ENCODE measurements at places on chromosomes 2 and 18.

- DNase-seq, result no peak
Measured at GRCh38 chr2:88857951-88858411, 166.5 kb downstream of the RPIA start.

- no peak for DNase-seq
Measured at GRCh38 chr2:74290466-74291217, 52.6 kb downstream of the SLC4A5 start.

GRCh38 chr2:220296174-220296573 is 668.7 kb downstream of the SLC4A3 start:
- DNase-seq, result no peak

DNA sequence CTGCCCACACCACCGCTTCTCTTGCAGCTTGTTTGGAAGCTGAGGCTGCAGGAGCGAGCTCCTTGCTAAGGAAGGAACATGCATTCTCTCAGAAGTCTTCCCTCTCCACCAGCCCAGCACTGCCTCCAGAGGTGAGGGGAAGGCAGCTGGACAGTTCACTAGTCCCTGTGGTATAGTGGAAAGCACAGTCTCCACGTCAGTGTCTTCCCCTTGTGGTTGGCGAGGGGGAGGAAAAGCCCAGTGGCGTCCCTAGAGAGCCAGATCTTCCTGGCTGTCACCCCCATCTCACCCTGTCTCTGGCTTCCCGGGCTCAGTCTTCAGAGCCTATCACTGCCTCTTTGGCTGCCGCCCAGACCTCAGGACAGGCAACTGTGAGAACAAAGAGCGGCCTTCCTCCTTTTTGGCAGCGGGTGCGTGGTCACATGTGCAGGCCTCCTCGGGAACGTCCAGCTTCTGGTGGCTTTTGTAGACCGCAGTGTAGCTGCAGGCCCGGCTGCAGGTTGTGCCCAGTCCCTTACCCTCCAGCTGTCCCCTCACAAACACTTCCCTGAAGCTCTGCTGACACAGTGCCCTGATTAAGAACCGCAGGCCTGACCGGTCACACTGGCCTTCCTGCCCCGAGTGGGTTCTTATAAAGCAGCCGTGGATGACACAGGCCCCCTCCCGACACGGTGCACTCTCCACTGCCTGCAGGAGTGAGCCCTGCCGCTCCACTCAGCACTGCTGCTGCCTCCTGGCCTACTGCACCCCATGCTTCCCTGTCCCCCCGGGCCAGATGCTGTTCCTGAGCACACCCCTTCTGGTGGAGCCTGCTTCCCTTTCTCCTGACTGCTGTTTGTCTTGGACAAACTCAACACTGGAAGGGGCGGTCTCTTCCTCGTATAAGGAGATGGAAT is 90.9 kb downstream of the RNF144A start:
- no peak for DNase-seq

- DNase-seq, result no peak
Measured at GRCh38 chr2:179701524-179702110, 159.8 kb downstream of the ZNF385B start.

GRCh38 chr2:229057976-229058553 is 213.0 kb downstream of the PID1 start:
- DNase-seq, result no peak

DNA sequence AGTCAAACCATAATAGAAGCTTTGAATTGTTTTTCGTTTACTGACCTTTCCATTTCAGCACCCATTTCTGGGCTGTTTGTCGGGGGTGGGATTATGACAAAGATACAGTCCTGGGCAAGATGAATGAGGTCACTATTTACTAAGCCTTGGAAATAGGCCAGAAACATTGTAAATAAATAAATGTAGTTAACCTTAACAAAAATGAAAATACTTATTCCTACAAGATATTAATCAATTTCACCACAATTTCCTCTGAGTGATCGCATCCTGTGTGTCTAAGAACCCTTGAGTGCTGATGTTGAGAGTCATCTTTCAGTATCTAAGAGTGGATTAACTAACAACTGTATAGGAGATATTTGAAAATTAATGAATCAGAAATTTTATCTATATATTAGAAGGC is 14.0 kb downstream of the ITGA4 start:
- no peak for DNase-seq

- no peak for DNase-seq
Measured at GRCh38 chr2:168611091-168611490, 155.0 kb downstream of the CERS6 start.

GRCh38 chr2:199602896-199603717 is 145.4 kb upstream of the SATB2 start:
- DNase-seq, result no peak

GRCh38 chr18:3212657-3213056 is 7.1 kb downstream of the MYOM1 start:
- DNase-seq, result no peak

DNA sequence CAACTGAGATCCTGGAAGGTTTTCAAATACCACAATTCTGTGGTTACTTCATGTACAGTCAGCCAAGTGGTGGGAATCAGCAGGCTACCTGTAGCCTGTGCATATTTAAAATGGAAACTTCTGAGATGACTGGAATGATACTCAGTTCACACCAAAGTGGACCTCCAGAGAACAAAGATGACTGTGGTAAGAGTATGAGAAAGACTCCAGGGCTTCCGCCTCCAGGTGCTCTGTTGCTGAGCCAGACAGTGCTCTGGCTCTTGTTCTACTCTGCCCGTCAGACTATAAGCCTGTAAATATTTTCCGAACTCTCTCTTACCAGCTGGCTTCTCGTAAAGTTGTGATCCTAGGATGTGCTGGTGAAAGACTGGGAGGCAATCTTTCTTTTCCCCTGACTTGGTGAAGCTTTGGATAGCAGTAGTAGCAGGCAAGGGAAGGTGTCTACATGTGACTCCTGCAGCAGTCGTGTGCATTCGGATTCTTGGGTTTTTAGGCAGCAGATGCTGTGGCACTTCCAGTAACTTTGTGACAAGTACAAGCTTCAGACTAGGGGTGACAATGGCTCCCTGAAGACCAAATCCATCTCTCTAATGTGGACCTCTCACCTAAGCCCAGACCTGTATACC is 23.1 kb downstream of the ST3GAL5 start:
- no peak for DNase-seq

DNA sequence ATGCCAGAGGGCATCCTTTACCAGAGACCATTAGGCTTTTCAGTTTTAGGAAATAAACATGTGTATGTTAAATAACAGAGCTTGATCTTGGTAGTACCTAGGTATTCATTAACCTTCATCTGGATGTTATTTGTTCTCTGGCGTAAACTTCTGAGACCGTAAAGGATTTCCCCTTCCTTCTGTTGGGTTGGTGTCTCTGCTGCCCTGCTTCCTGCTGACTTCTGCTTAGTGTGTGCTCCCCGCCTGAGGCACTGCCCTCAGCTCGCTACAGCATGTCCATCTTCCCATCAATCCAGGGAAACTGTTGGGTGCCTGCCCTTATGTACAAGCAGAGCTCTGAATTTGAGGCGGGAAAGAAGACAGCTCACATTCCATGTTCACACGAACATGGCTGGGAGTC is 177.9 kb downstream of the TPGS2 start:
- no peak for DNase-seq

- DNase-seq, result peak; percentile 7
Measured at GRCh38 chr2:11582862-11583752, 49.3 kb downstream of the GREB1 start.

DNA sequence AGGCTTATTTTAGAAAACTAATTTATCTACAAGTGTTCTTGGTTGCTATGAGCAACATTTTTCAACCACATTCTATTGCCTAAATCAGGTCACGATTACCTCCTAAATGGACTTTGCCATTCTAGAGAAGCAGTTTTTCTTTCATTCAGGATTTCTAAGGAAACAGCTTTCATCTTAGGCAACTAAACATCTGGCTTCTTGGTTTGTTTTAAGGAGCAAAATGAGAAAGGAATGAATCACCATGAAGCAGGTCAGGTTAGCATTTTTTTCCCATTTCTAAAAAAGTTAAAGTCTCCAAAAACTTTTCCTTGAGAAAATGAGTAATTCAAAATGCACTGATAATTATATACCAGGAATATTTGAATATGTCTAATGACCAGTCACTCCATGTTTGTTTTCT is 114.8 kb downstream of the GAREM1 start:
- DNase-seq, result no peak

- DNase-seq, result no peak
Measured at GRCh38 chr2:236393581-236393980, 129.4 kb upstream of the ASB18 start.

- DNase-seq, result no peak
Measured at GRCh38 chr2:50752237-50752636, 279.7 kb downstream of the NRXN1 start.
